ENCODE measurements at places on chromosomes 7 and 10.

GRCh38 chr7:121537031-121537430, 140.9 kb upstream of the FAM3C start:
- no peak for DNase-seq

- DNase-seq: no peak
Observed at GRCh38 chr7:158585721-158586498, 1.7 kb downstream of the PTPRN2 start.

DNA sequence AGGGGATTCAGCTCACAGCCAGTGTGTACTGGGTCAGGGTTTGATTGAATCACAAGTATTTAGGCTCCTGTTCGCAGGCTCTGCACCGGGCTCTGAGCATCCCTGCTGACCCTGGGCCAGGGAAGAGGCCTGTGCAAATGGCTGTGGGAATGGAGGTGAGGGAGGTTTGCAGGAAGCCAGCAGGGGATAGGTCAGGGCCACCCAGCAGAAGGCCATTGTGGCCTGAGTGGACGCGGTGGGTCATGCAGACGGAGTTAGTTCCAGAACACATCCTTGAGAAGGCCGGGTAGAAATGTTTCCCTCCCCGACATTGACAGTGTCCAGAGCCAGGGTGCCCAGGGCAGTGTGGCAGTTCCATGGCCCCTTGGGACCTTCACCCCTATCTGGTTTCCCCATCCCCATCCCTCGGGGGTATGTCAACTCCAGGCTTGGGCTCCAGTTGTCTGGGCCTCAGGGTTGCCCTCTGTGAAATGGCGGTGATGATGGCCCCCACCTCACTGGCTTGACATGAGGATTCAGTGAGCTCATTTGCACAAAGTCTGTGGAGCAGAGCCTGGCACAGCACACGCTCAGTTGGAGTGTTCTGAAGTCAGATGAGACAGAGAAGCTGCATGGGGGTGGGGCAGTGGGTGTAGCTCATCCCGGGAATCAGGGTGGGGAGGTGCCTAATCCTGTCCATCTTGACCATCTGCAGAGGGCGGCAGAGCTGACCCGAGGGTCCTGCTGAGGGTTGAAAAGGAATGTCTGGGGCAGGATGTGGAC, 107.6 kb downstream of the ADCY1 start:
- DNase-seq: no peak

DNA sequence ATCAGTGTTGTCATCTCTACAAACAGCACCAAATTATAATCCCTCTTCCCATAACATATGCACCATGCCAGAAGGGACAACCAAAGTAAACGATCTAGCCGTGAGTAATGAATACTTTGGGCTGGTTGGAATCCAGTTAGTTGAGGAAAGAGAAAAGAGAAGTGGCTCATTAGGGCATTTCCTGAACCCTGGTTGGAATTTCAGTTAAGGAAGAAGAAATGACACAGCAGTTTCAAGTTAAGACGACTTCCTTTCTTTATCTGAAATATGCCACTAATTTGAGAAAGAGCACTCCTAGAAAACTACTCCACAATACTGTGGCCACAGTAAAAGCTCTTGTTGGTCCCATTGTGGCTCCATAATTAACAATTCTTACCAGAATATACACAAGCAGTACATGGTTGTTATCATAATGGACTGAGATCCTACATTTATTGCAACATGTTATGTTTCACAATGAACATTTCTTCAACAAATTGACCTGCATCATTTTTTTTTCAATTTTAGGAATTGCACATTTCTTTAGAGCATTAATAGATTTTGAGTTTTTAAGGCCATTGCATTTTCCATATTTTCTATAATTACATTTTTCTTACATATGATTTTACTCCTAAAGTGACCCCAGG, at the start of gene TFEC:
TSS of gene TFEC (minus strand) at position 113 of the 626 bp plus-strand sequence. CDS start 46,322 bp downstream, outside the sequence.
- DNase-seq: no peak

DNA sequence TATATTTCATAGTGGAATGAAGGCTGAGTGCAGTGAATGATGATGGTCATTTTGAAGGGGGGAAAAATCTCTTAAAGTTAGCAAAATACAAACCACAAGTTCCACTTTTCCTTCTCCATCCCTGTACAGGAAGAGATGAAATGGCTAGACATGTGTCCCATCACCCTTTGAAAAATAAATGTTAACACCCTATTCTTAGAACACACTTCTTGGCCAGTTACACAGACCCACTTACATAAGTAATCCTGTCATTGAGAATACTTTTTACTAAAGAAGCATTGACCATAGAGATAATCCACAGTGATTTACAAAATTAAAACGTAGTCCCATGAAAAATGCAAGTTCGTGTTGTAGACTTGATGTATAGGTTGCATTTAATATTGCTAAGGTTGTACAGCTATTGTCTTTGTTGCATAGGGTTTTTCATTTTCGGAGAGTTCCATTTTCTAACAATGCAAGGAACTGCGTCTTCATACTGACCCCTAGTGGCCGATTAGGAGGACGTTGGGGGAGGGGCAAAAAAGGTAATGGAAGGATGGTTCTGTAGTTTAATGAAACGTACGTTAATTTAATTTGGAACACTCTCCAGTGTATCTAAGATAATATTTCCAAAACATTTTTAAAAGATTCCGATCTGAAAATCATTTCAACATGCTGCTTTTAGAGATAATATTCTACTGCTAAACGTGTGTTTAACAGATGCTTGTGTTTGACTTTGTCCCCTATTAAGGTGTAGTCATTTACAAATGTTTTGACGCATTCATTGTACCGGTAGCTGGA, 60.9 kb downstream of the ARMC3 start:
- no peak for DNase-seq

DNA sequence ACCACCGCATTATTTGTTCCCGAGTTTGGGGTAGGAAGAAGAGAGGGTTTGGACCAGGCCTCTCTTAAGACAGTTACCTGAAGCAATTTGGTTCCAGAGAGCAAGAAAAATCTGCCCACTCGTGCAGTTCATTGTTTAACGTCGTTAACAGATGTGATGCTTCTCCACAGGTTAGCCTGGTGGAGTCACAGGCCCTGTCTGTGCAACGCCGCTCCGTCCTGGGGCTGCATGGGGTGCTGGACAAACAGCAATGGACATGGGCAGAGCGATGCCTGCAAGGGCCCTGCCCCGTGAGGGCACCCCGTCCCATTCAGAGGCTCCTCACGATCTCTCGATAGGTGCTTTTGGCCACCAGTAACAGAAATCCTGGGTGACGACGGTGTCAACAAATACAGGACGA, 9.7 kb downstream of the FOXL3 start:
- DNase-seq: no peak

- DNase-seq: no peak
Observed at GRCh38 chr7:604884-605531, 85.4 kb upstream of the PDGFA start.

DNA sequence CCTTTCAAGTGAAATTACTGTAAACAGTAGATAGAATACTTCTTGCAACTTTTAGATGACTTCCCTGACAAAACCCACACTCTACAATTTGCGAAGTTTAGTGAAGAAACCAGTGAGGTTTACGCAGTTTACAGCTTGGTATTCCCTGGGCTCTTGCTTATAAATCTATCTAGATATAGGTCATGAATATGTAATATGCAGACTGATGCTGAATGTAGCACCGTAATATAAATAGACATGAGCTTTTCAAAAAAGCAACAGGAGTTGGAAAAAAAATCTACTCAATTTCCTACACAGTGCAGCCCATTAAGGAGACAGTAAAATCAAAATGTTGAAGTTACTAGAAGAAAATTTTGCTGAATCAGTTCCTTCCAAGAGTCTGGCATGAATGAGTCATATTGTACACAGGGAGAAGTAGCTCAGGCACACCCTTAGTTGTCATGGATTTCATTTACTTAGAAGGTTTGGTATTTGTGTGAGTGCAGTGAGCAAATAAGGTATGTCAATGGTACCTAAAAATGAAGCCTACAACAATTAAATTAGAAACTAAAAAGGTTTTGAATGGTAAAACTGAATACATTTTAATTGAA, 67.7 kb upstream of the NEUROD6 start:
- DNase-seq: peak; percentile 3

DNA sequence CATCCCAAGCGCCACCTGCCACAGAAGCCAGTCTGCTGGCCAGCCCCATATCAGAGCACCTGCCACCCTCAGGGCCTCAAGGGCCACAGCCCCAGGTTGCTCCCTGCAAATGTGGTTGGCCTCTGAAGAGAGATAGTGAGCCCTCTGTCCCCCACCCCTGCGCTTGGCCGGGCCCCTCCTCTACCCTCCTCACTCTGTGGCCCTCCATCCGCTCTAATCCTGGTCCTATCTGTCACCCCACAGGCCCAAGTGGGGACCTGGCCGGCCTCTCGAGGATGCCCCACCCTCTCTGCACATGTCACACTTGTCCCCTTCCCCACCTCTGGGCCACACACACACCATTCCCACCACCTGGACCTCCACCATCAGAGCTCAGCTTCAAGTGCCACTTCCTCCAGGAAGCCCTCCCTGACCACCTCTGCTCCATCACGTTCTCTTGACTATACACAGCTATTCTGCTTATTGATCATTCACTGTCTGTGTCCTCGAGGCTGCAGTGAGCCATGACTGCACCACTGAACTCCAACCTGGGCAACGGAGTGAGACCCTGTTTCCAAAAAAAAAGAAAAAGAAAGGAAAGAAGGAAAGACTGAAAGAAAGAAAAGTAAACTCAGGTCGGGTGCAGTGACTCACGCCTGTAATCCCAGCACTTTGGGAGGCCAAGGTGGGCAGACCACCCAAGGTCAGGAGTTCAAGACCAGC, 42.4 kb downstream of the TNRC18 start:
- DNase-seq: no peak

- DNase-seq: no peak
Observed at GRCh38 chr7:127828843-127829500, 177.0 kb downstream of the SND1 start.

- peak; percentile 57 for DNase-seq
Observed at GRCh38 chr7:137880432-137880831, 33.7 kb upstream of the DGKI start.

GRCh38 chr10:129670124-129670523, 203.1 kb downstream of the MGMT start:
- DNase-seq: no peak

GRCh38 chr10:58409956-58410610, 24.9 kb downstream of the TFAM start:
- no peak for DNase-seq

DNA sequence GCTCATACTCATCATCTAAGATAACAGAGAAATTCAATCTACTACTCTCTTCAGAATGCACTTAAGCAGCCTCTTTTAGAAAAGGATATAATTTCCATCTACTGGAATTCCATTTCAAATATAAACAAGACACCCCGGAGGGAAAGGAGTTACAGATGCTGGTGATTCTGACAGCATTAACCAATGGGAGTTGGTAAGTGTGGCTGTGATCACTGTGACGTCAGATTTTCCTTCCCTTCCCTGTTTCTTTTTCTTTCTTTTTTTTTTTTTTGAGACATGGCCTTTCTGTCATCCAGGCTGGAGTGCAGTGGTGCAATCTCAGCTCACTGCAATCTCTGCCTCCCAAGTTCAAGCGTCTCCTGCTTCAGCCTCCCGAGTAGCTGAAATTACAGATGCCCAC, 106.6 kb downstream of the ACTR3B start:
- DNase-seq: no peak

DNA sequence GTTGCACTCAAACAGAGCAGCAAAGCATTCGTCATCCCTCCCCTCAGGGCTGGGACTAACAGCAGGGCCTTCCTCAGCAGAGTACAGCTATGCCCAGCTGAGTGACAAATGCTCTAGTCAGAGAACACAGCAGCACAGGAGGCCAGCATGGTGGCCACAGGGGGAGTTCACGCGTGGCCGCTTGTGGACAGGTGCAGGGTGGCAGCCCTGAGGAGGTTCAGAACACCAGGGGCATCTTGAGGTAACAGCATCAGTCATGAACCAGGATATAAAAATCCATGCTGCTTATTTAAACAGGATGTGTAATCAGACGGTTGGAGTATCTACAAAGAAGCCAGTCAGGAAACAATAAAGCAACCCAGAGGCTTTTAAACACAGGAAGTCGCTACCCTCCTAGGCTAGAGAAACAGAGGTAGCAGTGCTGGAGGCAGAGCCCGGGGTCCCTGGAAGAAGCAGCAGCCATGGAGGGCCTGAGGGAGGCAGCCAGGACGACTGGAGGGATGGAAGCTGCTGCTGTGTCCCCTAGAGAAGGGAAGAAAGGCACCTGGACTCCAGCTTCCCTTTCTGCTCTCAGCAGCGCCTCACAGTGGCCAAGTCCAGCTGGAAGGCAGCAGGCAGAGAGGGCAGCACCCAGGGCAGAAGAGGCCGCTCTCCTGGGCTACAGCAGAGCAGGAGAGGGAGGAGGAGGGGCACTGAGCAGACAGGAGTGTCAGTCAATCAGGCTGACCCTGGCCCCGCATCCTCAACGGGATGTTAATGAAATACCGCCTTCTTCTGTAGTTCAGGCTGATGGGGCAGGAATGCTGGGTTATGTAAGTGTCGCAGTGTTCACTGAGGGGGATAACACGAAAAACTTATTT, 70.8 kb upstream of the UCN3 start:
- no peak for DNase-seq

DNA sequence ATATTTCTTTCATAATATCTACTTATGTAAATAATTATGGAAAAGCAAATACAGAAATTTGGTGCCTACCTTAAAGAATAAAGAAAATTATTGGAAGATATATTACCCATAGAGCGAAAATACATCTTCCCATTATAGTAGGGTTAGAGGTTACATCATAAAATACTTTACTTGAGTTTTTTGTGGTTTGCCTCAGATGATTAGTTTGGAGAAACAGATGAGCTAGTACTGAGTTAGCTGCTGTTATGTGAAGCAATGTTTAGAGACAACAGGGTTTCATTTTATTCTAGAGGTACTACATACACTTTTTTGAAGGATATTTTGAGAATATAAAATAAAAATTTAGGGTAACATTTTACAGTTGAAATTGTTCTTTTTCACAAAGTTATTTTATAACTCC, 2.9 kb upstream of the MLLT10 start:
- DNase-seq: no peak

GRCh38 chr7:110733221-110733620, 357.7 kb upstream of the LRRN3 start:
- no peak for DNase-seq

DNA sequence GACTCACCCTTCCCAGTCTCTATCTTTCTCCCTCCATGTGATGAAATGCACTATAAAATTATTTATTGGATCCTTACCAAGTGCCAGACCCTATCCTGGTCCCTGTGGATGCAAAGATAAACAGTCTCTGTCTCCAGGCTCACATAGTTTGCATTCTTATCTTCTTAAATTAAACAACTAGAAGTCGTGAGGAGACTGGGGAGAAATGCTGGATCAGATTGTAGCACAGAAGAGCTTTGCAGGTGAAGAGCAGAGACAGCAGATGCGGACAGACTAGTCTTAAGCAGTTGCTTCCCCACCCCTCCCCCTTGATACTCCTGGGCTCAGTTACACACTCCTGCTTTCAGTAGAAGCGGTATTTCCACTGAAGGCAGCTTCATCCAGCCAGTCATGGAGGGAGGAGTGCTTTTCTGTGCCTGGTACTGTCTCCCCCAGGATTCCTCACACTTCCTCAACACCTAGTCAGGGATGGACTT, 20.8 kb upstream of the CDK1 start:
- no peak for DNase-seq

- no peak for DNase-seq
Observed at GRCh38 chr7:42197451-42197850, 39.6 kb downstream of the GLI3 start.

- DNase-seq: no peak
Observed at GRCh38 chr10:63221950-63222349, 88.8 kb downstream of the NRBF2 start.

GRCh38 chr10:11517150-11517549, 94.3 kb downstream of the USP6NL start:
- DNase-seq: no peak

GRCh38 chr7:121681700-121682099, 191.3 kb upstream of the PTPRZ1 start:
- DNase-seq: no peak

GRCh38 chr10:93281367-93281720, 200.8 kb downstream of the MYOF start:
- DNase-seq: no peak

- DNase-seq: no peak
Observed at GRCh38 chr7:98211221-98211675, at the start of gene BHLHA15. TSS of gene BHLHA15 (plus strand) at chr7:98211439. CDS start at chr7:98212310, 871 bp downstream.
